ENCODE measurements at places on chromosomes 16 and 17.

GRCh38 chr16:85750827-85751697 lies at the start of gene C16orf74:
C16orf74 (minus strand) TSS chr16:85751096; CDS start chr16:85735217, 15,879 bp downstream.
- DNase-seq, result no peak

DNA sequence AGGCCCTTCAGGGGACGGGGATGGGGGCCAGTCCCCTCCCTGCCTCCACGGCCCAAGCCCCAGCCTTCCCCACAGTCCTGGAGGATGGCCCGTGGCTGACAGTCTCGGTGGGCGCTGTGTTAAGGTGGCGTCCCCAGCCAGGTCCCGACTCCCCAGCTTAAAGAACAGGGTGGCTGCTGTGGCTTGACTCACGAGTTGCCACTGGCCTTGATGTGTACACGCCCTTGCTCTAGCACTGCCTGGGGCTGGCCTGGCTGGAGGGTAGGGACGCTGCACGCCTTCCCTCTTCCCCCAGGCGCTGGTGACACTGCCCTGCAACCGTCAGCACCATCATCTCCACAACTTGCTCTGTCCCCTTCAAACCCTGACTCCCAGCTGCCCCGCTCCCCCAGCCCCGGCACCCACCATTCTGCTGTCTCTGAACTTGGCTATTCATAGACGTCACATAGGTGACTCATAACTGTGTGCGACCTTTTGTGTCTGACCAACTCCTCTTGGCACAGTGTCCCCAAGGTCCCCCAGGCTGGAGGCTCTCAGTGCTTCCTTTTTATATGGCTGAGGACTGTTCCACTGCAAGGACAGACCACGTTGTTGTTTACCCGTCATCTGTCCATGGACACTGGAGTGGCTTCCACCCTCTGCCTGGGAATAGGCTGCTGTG lies 6.3 kb downstream of the GNPTG start:
- no peak for DNase-seq

DNA sequence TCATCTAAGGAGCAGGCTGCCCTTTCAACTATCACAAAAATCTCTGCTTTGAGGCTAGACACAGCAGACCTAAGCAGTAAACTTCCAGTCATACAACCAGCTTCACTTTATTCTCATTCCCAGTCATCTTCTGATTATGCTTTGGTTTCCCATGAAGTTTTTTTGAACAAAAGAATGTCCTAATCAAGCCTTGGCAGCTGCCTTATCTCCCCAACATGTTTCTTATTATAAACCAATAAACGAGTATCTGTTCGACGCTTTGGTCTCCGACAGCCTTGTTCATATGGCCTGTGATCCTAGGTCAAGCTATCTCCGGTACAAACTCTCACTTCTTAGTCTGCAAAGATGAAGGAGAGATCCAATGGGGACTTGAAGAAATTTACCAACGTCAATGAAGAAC lies 47.4 kb upstream of the CDYL2 start:
- no peak for DNase-seq

DNA sequence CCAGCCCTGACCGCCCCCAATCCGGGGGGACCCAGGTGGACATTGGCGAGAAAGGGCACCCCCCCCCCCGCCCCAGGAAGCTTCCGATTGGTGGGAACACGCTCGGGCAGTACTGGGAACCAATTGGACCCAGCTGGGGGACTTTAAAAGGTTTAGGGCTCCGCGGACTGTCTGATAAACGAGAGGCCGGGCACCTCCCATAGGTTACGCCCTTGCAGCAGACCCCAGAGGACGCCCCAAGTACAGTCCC lies 245 bp downstream of the TMEM256 start:
- peak; percentile 70 for DNase-seq

GRCh38 chr17:67531291-67531690 lies 154.2 kb downstream of the PITPNC1 start:
- DNase-seq, result no peak

DNA sequence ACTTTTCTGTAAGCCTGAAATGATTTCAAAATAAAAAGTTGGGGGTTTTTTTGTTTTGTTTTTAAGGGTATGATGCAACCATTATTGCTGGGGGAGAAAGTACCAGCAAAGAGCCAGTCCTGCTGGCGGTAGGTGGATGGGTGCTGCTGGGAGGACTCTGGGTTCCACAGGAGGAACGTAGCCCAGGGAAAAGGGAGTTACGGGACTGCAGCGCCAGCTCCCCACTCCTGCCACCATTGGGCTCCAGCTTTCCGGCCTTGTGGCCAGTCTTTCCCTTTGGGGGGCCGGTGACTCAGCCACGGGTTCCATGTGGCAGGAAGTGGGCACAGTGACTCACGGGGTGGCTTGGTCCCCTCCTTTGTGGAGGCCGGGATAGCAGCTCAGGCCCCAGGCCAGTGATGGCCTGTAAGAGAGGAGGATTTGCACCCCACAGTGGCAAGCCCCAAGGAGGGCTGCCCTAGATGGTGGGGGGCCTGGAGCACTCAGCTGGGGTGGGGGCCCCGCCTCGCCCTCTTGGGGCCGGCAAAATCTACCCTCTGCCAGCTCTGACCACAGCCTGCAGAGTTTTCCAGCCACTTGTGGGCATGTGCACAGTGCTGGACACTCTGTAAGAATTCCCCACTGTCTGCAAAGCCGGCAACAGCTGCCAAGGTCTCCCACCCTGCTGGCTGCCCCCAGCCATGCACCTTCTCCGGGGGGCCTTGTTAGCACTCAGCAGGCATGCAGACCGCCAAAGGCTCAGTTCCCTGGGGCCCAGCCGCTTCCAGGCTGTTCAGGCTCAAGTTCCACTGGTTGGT lies 30.4 kb downstream of the SOCS3 start:
- DNase-seq, result no peak

GRCh38 chr17:82920150-82920549 lies 80.3 kb upstream of the ZNF750 start:
- DNase-seq, result no peak

DNA sequence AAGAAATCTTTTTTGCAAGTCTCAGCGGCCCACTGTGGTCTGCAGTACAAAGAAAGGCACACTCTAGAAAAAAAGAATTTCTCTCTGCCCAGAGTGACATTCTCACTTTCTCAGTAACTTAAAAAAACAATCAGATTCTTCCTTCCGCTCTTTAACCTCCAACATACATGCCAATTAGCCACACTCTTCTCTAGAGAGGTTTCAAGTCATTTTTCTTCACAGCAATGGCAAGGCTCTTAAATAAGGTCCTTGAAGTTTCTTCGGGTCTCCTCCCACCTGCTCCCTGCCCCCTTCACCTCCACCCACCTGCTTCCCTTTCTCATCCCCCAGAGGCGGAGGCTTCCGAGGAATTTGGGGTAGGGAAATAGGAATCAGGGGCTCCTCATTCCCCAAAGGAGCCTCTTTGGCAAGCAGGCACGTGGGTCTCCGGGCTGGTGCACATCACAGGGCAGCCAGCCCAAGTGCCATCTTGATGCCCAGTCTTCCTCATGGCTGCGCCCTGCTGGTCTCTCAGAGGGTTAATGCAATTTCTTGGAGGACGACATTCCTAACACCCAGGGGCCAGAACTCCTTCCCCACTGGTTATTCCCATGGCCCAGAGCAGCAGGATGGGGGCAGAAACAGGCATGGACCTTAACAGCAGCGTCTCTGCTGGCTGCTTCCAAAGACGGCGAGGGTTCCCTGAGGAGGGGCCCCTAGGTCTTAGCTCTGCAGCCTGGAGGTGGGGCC lies 855 bp upstream of the MEOX1 start:
- no peak for DNase-seq

GRCh38 chr17:82114872-82115271 lies 16.8 kb upstream of the FASN start:
- no peak for DNase-seq

DNA sequence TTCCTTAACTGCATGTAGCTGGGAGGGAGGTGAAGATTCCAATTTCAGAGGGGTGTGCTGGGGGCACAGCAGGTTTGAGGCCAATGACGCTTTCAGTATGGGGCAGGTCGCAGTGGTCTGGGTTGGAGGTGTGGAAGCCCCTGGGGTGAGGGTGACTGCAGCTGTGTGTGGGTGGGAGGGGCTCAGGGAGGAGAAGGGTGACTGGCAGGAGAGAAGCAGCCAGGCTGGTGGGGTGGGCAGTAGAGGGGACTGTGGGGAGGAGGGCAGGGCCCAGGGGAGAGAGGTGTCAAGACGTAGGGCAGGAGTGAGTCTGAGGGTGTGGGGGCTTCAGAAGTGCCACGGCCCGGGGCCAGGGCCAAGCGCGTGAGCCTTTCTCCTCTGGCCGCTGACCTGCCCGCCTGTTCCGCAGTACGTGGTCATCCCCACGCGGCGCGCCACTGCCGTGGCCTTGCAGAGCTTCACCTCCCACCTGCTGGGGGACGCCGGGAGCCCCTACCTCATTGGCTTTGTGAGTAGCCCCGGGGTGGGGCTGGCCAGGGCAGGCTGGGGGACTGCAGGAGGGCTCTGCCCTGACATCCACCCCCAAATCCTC lies 19.4 kb downstream of the MYBBP1A start:
- no peak for DNase-seq

GRCh38 chr16:55487048-55487803 lies 8.2 kb downstream of the MMP2 start:
- DNase-seq, result no peak

GRCh38 chr16:17369421-17370222 lies 101.1 kb downstream of the XYLT1 start:
- DNase-seq, result no peak

GRCh38 chr17:57968456-57968855 lies 13.2 kb upstream of the CUEDC1 start:
- DNase-seq, result no peak

Measured in SHP77 treated with DMSO at 0.1 percent for 48 hours (cell line).